ENCODE measurements at places on chromosomes 11 and 22. TPM values are rescaled to one million over a fixed set of nuclear protein-coding genes. Genes with fewer than 3 reads are reported as not detected.

The SMTNL1 gene
- not detected for total RNA-seq

The OR4A15 gene
- total RNA-seq: not detected

The FDXACB1 gene
- 0.30 TPM for total RNA-seq

The SPTY2D1 gene
- total RNA-seq: 15.3 TPM

The APOBEC3B gene
- total RNA-seq: 20.1 TPM

The INS gene
- not detected for total RNA-seq

The C11orf16 gene
- total RNA-seq: not detected

The PACSIN3 gene
- 35.9 TPM for total RNA-seq

The ELMOD1 gene
- total RNA-seq: 0.17 TPM

The NCAM1 gene
- total RNA-seq: 1.4 TPM

The MRGPRX3 gene
- total RNA-seq: not detected

The GDPD4 gene
- not detected for total RNA-seq

The SIPA1 gene
- 12.2 TPM for total RNA-seq

The P4HA3 gene
- 0.06 TPM for total RNA-seq

The KCNQ1OT1 gene
- under 0.01 TPM for total RNA-seq

The FOLH1 gene
- not detected for total RNA-seq

The SEPTIN5 gene
- 37.8 TPM for total RNA-seq

The CLTCL1 gene
- 2.9 TPM for total RNA-seq

The PGR gene
- total RNA-seq: not detected

The TMA7B gene
- total RNA-seq: not detected

The KRTAP5-2 gene
- total RNA-seq: not detected

The SHANK3 gene
- total RNA-seq: 1.1 TPM

The TRIM6 gene
- total RNA-seq: 11.1 TPM

The MS4A18 gene
- total RNA-seq: not detected

The OR51B5 gene
- total RNA-seq: not detected

The CCDC116 gene
- total RNA-seq: 0.07 TPM

The IGLL5 gene
- total RNA-seq: not detected

The TMEM121B gene
- total RNA-seq: 0.17 TPM

The MIAT gene
- total RNA-seq: not detected

The ACRV1 gene
- not detected for total RNA-seq

The GPHA2 gene
- total RNA-seq: not detected

The SEPTIN3 gene
- 2.8 TPM for total RNA-seq

The GNG3 gene
- total RNA-seq: not detected

The MYOD1 gene
- total RNA-seq: not detected

The OVOL1 gene
- total RNA-seq: not detected

The SORL1 gene
- total RNA-seq: 15.1 TPM

The RBFOX2 gene
- total RNA-seq: 40.4 TPM

The RFPL3 gene
- not detected for total RNA-seq

The TRPT1 gene
- 39.1 TPM for total RNA-seq

The HEPN1 gene
- total RNA-seq: not detected

The APOL3 gene
- total RNA-seq: 2.3 TPM

The DNAJB7 gene
- not detected for total RNA-seq

The NTM gene
- not detected for total RNA-seq

The POU2AF3 gene
- not detected for total RNA-seq

The DRD4 gene
- total RNA-seq: not detected
